ENCODE measurements at places on chromosomes 5 and 9.

DNA sequence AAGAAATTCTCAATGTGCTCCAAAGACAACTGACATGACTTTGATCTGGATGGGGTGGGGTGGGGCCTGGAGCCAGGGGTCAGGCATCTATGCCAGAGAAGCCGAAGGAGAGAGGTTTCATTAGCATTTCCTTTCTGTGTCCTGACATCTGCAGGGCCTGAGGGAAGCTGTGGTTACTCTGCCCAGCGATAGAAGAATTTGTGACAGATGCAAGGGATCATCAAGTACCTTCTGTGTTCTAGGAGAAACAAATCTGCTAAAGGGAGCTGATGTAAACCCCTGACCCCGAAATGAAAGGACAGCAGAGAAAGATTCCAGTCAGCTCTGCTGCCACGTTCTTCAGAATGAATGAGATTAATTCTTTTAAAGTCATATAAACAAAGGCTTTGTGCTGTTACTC lies 335.7 kb downstream of the PRELID2 start:
- no peak for DNase-seq

DNA sequence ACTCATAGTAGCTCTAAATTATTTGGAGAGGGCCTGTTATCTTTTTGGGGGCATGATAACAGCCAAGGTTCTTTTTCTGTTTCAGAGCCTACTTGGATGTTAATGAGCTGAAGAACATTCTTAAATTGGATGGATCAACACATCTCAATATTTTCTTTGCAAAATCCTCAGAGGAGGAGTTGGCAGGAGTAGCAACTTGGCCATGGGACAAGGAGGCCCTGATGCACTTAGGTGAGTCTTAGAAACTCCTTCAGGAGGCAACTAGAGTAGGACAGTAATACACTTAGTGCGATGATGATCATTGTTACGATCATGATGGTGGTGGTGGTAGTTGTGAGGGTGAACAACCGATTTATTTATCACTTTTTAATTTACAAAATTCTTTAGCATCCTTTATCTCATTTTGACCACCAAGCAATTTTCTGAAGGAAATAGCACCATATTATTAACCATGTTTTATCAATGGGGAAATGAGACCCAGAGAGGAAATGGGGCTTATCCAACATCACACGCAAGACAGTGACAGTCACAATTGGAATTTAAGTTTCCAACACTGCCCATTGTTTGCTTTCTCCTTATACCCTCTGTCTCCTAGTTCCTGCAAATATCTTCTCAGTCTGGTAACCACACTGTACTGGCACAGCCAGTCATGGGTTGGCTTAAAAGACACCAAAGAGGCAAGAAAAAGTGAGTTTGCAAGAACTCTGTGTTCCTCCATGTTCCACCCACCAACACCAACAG lies 54.0 kb downstream of the PAPPA start:
- no peak for DNase-seq

DNA sequence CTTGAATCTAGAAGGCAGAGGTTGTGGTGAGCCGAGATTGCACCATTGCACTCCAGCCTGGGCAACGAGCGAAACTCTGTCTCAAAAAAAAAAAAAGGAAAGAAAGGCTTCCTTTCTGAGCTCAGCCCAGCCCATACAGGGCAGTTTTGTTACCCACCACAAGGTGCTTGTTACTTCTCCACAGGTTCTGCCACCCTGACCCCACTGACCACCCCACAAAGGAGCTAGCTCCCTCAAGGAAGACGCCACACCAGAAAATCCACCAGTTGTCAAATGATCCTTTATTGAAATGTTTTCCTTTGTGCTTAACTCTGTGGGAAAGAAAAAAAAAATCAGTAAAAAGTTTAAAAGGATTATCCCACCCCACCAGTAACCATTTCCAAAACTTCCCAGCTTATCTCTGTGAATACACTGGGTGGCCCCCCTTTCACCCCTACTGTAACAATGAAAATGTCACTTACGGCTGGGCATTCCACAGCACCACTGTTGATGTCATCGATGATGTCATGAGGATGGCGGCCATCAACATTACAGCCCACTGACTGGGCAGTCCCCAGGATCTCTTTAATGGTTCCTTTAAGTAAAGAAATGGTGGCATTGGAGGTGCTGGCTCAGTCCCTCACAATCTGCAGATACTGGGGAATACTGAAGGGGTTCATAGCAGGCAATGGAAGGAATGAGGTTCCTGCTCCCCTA lies 3.6 kb downstream of the RPL12 start:
- no peak for DNase-seq

- no peak for DNase-seq
These were observed 11.3 kb downstream of the MYOZ3 start for GRCh38 chr5:150672237-150672883.

DNA sequence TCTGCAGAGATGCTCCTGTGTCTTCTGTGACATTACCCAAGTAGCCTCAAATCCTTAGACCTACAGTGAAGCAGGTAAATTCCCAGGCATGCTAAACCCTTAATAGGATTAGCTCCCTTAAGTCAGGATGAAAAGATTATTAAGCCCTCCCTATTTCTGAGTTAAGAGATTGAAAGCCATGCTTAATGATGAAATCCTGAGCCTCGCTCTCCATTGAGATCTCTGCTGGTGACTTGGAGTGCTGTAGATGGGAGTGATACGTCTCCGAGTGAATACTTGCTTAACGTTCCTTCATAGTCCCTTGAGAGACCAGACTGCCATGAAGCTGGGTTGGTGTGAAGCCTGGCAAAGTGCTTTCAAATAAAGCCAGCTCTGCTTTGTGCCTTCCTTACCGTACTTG lies 34.2 kb downstream of the AOPEP start:
- no peak for DNase-seq

- no peak for DNase-seq
These were observed 200.7 kb downstream of the PARP8 start for GRCh38 chr5:50867140-50867539.

DNA sequence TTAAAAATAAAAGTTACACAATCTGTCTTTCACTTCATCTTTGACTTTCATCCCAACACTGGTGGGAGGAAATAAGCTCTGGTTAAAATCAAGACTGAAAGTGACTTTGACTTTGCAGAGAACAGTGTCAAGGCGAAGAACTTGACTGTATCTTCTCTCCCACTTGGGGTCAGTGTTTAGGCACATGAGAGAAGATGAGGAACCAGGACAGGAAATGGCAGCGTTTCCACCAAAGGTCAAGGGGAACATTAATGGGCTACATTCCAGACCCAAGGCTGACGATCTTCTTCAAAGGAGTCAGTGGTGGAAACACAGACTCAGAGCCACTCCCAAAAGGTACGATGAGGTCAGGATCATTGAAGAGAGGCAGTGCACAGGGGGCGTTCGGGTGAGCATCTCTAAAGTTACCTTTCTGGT lies 409.5 kb downstream of the ARHGEF28 start:
- no peak for DNase-seq

DNA sequence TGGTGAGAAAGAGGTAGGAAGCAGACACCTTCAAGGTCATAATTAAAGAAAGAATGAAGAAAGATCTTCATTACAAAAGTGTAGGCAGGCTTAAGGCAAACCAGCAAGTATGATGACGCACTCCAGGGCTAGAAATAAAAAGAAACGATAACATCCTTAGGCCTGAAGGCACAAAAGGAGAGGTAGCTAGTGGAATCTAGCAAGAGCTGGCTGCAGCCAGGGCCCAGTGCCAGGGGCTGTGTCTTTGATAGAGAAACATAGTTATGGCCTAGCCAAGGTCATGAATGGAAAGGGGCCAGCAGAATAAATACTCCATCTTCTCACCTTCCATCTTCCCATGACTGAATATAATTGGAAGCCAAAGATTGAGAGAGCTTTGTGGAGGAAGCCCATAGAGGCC lies 6.8 kb upstream of the SH3TC2 start:
- no peak for DNase-seq

DNA sequence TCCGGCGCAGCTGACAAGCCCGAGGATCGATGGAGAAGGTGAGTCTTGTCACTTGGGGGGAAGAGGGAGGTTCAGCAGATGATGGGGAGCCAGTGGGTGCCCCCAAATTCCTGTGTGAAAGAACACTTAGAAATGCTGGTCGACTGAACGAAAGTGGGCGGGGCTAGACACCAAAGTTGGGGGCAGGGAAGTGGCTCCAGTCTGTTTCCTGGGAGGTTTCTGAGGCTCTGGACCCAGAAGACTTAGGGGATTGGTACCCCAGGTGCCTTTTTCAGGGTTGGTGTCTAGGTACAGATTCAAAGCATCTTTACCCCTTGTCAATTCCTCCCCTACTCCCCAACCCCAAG lies 278.6 kb downstream of the ZSWIM6 start:
- no peak for DNase-seq

DNA sequence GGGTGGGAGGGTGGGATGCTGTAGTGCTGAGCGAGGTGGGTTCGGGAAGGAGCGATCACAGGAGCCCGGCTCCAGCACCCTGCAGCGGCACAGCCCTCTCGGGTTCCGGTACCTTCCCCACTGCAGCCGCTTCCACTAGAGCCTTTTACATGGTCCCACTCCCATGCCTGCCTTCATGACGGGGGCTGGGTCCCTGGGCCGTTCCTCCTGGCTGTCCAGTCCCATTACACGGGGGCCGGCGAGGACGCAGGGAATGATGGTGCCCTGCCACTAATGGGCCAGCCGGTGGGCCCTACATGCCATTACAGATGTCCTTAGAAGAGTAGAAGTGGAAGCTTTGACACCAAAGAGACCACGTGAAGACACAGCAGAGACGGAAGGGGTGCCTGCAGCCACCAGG lies 104.6 kb upstream of the PPP1R26 start:
- DNase-seq: no peak

- no peak for DNase-seq
These were observed 311.0 kb downstream of the NSG2 start for GRCh38 chr5:174356536-174356935.

DNA sequence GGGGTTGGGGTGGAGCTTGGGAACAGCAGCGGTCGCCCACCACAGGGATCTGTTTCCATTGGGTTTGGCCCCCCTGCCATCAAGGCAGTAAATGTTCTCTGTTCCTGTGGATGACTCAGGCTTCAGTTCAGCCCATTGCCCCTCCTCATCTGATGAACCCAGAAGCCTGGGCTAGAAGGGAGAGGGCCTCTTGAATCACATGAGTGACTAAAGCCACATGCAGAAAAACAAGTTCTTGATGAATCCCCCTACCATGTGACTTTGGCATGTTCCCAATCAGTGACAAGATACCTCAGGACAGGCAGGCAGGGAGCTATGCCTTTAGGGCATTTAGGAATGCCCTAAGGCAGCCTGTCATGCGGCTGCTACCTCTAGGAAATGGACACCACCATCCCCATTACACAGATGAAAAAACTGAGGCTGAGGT lies 2.5 kb downstream of the SH3PXD2B start:
- DNase-seq: no peak

GRCh38 chr5:131684595-131684994 lies 49.6 kb upstream of the RAPGEF6 start:
- no peak for DNase-seq

DNA sequence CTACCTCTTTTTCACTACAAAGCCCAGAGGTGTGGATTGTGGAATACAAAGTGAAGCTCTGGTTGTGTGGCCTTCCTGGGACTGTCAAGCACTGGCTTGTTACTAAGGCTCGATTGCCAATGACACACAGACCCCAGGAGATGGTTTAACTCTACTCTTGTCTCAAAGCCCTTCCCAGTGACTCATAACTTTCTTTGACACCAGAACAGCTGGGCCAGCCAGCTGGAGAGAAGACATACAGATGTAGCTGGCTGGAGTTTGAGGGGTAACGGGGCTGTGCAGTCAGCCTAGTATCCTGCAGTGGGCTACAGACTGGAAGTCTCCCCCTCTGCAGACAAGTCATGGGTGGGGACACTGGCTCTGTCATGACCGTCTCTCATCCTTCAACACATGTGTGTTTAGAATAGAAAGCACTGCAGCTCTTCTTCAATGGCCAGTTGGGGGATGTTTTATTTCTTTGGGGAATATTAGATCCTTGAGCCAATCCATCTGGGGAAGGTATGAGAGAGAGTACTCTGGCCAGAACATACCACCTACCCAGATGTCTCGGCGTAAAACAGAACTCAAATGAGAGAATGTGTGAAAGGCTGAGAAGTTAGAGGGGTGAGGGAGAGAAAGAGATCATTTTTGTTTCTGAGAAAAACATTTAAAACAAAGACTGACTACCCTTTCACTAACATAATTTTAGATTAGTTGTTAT lies 53.3 kb downstream of the SEMA6A start:
- DNase-seq: no peak

DNA sequence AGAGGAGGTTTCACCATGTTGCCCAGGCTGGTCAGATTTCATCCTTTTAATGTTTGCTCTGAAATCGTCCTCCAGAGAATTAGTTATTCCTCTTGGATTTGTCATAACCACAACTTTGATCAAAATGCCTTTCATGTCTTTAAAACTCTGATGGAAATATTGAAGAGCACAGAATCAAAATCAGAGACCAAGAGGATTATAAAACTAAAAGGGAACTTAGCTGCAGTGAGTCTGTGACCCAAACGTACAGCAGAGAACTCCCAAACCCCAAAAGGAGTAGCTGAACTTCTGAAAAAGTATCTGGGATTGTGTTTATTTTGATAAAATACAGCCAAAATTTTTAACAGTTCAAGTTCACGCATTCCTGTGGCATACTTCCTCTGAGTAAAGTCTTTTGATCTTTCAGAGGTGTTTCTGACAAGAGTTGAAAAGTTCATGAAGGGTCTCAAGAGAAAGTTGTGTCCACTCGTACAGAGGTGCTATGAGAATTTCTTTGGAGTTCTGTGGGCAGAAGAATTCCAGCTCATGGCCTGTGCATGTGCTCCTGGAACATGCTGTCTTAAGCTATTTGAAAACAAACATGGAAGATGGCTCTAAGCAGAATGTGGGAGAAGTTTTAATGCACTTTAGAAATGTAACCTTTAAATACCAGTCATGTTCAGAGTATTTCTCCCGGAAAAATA lies 124.0 kb downstream of the ESM1 start:
- no peak for DNase-seq

GRCh38 chr5:165525271-165525670 lies 2019.9 kb downstream of the MAT2B start:
- DNase-seq: no peak

GRCh38 chr9:69389437-69389995 lies 64.5 kb downstream of the ENTREP1 start:
- DNase-seq: no peak

GRCh38 chr5:14445013-14445412 lies 136.6 kb upstream of the OTULINL start:
- DNase-seq: no peak

DNA sequence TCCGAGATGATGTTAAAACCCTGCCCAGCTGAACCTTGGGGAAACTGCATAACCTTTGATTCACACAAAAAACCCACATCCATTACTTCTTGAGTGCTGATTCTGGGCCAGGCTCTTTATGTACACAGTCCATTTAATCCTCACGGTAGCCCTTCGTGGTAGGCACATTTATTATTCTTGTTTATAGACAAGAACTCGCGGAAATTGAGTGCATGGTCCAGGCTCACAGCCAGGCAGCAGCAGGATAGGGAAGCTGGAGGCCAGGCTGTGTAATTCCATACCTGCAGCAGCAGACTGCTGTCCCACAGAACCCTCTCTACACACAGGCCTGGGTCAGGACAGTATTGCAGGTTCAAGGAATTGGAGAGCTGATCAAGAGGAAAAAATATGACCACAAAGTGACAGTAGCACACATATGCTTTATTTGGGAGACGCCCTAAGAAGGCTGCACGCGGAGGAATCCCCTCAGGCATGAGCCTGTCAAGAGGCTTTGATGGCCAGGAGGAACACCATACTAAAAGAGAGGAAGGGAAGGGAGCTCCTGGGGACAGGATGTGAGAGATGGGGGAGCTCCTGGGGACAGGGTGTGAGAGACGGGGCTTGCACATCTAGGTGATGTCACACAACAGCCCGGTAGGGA lies 28.4 kb upstream of the FAM120A start:
- no peak for DNase-seq

Data from cerebellar nuclear complex (tissue), 1 donor.